ENCODE measurements at places on chromosomes 11 and 22.

DNA sequence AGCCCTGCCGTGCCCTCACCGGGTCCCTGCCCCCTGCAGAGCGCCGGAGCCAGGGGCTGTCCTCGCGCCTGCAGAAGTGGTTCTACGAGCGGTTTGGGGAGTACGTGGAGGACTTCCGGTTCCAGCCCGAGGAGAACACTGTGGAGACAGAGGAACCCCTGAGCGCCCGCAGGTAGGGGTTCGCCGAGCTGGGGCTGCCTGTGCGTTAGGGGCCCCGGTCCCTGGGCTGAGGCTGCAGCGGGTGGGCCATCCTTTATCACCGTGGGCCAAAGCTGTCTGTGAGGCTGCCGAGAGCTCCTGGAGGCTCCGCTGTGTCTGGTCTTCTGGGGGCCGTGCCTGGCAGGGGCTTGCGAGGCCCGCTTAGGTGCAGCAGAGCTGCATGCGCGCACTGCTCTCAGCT, 42.8 kb downstream of the GRAMD4 start:
- DNase-seq = no peak

DNA sequence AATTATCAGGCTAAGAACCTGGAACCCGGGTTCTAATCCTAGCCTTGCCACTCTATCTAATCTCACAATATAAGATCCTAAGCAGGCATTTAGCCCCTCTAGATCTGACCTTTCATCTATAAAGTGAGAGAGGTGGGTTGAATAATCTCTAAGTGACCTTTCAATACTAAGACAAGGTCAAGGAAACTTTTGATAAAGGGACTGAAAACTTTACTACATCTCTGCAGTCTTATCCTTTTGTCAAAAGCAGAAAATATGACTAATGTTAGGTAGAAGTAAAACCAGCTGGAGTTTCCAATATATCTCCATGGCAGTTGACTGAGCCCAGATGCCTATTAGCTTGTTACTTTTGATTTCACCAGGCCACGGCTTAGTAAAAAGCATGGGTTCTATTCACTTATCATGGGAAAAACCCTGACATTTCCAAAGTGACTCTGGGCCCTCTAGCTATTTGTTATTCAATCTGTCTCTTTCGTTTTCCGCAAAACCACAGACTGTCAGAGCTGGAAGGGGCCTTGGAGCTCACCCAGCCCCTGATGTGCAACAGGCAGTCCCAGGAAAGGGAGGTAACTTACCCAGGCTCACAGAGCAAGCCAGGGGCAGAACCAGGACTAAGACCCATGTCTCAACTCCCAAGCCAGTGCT, 75.8 kb downstream of the RAB30 start:
- peak; percentile 65 for DNase-seq

DNA sequence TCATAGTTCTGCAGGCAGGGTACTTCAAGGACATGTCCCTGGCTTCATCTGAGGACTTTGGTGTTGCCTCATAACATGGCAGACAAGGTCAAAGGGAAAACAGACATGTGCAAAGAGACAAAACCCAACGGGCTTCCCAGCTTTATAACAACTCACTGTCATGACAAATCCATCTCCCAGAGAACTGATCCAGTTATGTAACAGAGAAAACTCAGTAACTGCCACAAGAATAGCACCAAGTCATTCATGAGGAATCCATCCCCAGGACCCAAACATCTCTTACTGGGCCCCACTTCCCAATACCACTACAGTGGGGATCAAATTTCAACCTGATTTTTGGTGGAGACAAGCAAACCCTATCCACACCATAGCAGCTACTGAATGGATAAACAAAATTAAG, 13.0 kb downstream of the OR52N4 start:
- no peak for DNase-seq

- no peak for DNase-seq
These were observed 9.9 kb upstream of the PARVB start for GRCh38 chr22:44014241-44014640.

DNA sequence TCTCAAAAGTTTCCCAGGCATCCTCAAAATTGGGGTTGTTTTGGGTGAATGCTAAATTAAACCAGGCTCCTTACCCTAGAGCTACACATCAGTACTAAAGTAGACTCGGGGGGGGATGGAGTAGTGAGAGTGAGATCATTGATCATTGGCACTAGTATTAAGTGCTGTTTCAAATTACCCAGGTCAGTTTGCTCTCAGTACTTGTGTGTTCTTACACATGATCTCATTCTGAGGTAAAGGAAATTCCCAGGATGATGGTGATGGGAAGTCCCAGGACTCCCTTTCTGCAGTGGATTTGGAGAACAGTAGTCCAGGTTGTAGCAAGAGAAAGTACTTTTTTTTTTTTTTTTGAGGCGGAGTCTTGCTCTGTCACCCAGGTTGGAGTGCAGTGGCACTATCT, 12.5 kb downstream of the RBM4 start:
- DNase-seq = peak; percentile 12

DNA sequence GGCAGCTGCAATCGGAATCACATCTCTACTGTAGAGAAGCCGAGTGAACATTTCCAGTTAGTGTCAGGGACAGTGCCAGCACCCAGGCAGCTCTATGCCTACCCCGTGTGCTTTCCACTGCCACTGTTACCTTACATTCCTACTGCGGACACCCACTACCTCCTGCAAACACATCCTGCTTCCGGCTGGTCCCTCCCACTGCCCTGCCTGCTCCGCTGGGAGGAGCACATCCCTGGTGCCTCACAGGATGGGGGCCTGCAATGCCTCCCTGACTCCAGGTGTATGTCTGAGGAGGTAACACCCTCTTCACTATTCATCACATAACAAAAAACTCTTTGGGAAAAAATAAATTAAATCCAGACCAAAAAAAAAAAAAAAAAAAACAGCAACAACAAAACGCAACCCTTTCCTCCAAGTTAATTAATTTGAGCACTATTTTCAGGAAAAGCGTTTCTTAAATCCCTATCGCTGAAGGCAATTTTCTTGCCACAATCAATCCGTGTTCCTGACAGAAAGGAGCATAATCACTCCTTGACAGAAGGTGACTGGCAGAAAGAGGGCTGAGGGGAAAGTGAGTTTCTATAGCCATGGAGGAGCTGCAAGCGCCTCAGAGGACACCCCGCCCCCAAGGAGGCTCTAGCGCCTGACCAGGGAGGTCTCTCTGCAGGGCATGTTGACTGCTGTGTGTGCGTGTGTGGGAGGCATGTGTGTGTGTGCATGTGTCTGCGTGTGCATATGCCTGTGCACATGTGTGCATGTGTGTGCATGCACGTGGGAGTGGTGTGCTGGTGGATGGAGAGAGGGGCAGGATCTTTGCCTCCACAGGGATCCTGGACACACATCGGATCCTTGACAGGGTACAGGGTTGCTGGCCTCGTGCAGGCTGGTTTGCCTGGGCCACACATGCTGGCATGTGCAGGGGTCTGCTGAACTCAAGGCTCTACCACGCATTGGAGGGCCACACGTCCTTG, 134.8 kb upstream of the NTM start:
- DNase-seq = no peak

- peak; percentile 52 for DNase-seq
These were observed 89.0 kb upstream of the GRK3 start for GRCh38 chr22:25475257-25476022.

- DNase-seq = no peak
These were observed 6.4 kb downstream of the A4GALT start for GRCh38 chr22:42714308-42714707.

- no peak for DNase-seq
These were observed 81.3 kb upstream of the TP53I11 start for GRCh38 chr11:45031912-45032519.

DNA sequence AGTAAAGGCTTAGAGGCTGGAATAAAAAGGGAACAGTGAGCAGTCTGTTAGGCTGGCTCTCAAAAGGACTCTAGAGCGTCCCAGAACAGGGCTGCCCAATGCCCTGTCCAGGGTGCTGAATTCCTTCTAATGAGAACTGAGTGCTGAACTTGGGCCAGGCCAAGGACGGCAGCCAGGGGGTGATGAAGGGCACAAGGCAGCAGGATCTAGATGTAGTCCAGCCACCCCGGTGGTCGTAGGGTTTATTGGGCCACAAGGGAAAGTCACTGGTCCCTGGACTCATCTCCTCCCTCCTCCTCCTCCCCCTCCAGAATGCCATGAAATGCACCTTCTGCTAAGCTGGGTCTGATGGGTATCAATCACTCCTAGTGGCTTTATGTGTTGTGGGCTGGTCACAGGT, 19.2 kb downstream of the NPTXR start:
- peak; percentile 85 for DNase-seq

- no peak for DNase-seq
These were observed 98.9 kb upstream of the UBASH3B start for GRCh38 chr11:122556605-122557004.

DNA sequence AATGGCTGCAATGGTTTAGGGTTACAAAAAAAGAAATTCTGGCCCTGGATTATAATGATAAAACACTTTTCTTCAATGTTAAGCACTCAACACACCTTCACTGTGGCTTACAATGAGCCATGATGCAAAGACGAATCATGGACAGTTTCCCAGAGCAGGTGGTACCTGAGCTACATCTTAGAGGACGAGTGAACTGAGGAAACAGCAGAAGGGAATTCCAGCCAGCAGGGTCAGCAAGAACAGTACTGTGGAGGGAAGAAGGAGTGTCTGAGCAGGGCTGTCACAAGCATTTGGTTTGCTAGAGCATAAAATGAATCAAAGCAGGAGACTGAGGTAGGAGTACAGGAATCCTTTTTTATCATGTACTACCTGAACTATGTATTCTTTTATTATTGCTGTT, 332.8 kb upstream of the C11orf87 start:
- DNase-seq = no peak

- no peak for DNase-seq
These were observed 54.3 kb downstream of the RTL6 start for GRCh38 chr22:44443641-44444235.

DNA sequence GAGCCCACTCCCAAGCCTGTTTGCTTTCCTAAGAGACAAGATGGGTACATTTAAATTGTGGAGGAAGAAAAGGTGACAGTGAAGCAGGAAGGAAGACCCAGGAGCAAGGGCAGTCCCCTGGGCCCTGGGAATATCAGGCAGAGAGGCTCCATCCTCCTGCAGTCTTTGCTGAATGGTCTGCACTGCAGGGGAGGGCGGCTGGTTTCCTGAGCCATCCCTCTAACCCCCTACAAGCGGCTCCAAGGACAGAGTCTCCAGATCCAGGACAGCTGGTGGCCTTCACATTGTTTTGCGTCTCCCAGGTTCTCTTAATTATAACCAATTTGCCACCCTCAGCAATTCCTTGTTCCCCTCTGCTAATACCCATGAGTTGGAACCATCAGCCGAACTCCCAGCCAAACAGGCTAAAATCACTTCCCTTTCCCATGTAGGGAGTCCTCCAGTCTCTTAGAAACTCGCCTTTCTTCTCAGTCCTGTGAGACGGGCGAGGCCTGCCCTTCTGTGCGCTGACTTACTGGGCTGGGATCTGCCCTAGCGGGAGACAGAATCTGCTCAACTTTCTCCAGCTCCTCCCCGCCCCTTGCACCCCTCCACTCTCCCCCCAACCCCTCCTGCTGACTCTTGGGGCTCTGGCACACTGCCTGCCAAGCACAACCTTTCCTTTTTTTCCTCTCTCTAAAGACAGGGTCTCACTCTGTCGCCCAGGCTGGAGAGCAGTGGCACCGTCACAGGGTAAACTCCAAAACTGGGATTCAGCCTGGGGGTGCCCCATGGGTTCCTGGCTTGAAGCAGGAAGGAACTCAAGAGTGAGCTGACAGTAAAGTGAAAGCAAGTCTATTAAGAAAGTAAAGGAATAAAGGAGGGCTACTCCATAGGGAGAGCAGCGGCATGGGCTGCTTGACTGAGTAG, 53.4 kb upstream of the EMID1 start:
- DNase-seq = no peak

GRCh38 chr11:6646071-6646470, 9.5 kb downstream of the DCHS1 start:
- DNase-seq = peak; percentile 64

DNA sequence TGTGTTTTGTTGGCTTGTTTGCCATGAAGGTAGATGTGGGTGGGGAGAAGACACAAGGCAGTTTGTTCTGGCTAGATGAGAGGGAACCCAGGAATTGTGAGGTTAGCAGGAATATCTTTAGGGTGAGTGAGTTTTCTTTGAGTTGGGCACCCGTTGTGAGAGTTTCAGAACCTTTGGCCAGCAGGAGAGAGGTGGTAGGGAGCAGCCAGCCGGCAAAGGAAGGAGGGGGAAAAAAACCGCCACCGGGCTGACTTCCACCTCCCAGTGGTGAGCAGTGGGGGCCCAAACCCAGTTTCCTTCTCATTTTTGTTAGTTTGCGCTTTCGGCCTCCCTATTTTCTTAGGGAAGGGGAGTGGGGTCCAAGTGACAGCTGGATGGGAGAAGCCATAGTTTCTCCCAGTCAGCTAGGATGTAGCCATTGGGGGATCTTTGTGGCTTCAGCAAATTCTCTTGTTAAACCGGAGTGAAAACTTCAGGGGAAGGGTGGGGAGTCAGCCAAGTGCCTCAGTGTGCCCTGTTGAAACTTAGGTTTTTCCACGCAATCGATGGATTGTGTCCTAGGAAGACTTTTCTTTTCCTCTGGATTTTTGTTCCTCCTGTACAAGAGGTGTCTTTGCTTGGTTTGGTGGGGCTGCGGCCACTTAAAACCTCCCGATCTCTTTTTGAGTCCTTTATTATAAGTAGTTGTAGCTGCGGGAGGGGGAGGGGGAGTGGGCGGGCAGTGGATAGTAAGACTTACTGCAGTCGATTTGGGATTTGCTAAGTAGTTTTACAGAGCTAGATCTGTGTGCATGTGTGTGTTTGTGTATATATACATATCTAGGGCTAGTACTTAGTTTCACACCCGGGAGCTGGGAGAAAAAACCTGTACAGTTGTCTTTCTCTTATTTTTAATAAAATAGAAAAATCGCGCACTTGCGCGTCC, 1.1 kb upstream of the GCAT start:
- DNase-seq = no peak

DNA sequence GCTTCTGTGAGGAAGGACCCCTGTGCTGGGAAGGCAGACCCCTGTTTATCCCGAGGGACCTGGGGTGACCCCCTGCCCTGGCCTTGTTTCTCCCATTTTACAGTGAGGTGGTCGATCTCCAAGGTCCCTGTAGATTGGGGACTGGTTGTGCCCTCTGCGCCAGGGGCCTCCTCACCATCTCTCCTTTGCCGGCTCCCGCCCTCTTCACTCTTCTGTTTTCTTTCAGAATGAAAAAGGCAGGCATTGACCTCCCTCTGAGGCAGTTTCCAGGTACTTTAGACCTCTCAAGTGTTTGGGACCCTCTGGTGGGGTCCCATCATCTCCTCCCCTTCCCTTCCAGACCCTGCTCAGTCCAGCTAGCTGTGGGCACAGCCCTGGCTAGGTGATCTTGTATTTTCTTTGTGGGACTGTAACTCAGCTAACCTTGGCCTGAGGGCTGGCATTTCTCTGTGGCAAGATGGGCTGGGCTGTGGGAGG, 1.5 kb downstream of the SERPINH1 start:
- no peak for DNase-seq

DNA sequence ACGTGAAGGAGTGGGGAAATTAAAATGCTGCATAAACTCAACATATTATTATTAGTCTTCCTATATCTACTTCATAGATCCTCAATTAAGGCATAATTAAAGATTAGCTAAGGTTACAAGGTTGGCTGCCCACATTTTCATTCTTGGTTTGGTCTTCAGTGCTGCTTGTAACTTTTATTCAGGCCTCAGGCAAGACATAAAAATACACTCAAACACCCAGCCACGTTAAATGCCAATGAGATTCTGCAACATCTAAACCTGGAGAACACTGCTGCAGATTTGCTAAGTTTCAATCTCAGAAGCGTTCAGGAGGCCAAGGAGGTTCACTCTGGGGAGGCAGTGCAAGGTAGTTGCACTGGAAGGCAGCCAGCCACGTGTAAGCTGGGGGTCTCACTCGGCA, 358.7 kb upstream of the NARS2 start:
- no peak for DNase-seq
